ENCODE measurements at places on chromosomes 4 and X.

- peak; percentile 40 for DNase-seq
These were observed 155.2 kb downstream of the SMIM20 start for GRCh38 chr4:26069218-26069617.

GRCh38 chrX:151419782-151420181 is 22.8 kb downstream of the VMA21 start:
- DNase-seq = no peak

DNA sequence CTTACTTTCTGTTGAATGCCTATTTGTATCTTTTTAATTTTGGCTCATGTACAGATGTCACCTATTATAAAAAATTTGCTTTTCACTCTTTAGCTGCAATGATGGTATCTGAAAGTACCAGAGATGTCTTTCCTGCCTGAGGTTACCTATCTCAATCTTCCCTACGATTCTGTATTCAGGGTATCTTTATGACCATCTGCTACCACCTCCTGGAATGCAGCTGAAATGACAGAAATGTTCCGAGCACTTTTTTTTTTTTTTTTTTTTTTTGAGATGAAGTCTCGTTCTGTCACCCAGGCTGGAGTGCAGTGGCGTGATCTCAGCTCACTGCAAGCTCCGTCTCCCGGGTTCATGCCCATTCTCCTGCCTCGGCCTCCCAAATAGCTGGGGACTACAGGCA is 136.4 kb downstream of the REPS2 start:
- DNase-seq = peak; percentile 15

DNA sequence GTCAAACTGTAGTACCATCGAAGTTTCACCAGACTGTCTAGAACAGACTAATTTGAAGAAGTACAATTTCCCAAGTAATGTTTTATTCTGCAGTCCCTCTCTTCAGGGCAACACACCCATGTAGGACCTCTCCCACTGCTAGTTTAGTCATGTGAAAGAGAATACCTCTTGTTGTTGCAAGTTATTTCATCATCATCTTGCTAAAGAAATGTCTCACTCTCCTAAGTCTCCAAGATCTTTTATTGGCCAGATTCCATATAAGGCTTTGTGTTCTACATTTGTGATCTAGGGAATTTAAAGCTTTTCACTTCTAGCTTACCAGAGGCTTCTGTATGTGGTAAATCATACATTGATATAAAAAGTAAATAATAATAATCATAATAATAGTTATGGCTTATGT is 745.3 kb upstream of the MAGEB2 start:
- DNase-seq = peak; percentile 10

DNA sequence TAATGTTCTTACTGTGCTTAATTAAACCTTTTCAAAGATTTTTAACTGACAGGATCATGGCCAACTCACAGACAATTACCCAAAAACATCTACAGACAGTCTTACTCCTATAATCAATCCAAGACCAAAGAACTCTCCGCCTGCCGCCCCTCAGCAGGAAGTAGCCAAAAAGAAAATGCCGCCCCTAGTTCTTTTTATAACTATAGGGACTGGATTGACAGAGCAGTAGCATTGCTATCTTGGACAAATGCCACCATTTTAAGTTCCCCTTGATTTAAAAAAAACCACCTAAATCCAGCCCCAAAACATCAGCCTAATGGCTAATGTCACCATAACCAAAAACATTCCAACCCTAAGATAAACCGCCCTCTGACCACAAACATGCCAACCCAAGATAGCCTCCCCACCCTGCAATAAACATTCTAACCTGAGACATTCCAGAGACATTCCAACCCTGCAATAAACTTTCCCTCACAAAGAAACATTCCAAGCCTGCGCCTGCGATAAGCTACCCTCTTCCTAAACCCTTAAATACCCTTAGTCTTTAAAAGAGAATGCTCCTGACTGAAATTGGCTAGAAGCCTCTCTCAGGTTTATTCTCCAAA is 77.0 kb downstream of the COQ2 start:
- DNase-seq = peak; percentile 85

DNA sequence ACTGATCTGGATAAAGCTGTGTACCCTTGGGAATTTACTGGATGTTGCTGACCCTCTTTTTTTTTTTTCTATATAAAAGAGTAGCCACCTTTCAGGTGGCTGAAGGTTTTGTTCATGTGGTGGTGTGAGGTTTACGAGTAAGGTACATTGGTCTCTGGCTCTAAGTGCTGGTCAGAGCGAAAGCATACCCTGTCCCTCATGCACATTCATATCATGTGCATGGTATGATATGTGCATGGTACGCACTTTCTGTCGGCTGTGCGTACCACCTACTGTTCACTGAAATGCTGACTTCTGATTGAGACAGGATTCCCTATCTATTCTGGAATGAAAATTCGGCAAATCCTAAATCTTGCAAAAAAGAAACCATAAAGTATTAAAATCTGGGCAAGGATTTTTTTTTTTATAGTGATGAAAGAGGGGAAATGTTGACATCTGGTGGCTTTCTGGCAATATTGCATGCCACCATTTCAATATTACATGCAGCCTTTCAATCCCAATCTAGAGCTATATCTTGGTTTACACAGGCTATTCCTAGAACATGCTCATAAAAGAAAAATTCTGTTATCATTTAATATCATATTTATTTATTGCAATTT is 32.8 kb downstream of the FAM149A start:
- peak; percentile 42 for DNase-seq

Measured in myocyte (in vitro differentiated cells).